ENCODE measurements at places on chromosomes 5 and 9.

DNA sequence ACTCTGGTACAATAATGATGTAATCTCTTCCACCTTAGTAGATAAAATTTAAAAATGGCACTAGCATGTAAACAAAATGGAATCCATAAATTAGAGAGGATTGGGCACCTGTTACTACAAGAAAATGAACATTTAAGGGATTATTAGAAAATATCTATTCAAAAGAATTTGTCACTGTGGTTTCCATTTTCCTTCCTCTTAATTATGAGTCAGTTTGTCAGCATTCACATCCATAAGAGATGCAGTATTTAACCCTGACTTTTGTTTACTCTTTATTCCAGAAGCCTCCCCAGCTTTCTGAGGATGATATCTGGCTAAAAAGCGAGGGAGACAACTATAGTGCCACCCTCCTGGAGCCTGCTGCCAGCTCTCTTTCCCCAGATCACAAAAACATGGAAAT, 72.1 kb downstream of the C9orf152 start:
- DNase-seq: no peak

GRCh38 chr5:115180165-115180709, 10.5 kb upstream of the TRIM36 start:
- no peak for DNase-seq

DNA sequence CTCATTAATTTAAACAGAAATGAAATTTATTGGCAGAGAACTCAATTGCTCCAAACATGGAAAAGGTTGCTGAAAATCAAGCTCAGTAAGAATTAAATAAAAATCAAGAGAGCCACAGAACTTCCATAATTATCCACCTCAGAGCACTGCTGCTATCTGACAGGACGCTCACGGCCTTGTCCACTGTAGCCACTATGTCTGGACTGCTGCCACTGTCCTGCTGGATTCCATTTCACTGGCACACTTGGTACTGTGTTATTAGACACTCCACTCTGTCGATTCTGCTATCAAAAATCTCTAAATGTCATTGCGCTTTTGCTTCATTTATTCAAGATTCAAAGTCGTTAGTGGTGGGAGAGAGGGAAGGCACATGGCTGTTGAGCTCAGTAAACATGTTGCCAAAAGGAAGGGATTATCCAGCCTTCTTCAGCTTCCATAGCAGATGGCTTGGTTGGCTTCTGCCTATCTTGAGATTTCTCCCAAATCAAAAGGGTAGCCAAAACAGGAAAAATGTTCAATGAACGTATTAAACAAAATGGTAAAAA, 815.0 kb downstream of the CDH18 start:
- no peak for DNase-seq

- DNase-seq: peak; percentile 97
Measured at GRCh38 chr5:139745132-139745799, 50.3 kb upstream of the PSD2 start.

DNA sequence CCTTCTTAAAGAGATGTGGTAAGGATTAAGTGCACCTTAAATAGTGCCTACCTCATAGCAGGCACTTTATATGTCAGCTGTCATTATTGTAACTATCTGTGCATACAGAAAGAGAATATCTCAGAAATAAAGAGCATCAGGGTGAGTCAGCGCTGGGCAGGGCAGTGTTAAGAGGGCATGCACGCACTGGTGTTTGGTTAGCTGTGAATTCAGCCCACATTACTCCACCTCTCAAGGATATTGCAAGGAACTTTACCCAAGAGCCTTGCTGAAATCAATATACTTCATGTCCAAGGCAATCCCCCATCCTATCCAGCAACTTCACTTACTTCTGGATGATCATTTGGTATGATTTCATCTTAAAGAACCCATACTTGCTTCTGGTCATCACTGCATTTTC, 300.9 kb downstream of the NTRK2 start:
- DNase-seq: no peak

GRCh38 chr9:113449376-113449775, 14.2 kb upstream of the RGS3 start:
- DNase-seq: no peak

GRCh38 chr5:153043886-153044285, 446.6 kb upstream of the GRIA1 start:
- no peak for DNase-seq

- DNase-seq: no peak
Measured at GRCh38 chr5:86748538-86749105, 130.9 kb downstream of the COX7C start.

DNA sequence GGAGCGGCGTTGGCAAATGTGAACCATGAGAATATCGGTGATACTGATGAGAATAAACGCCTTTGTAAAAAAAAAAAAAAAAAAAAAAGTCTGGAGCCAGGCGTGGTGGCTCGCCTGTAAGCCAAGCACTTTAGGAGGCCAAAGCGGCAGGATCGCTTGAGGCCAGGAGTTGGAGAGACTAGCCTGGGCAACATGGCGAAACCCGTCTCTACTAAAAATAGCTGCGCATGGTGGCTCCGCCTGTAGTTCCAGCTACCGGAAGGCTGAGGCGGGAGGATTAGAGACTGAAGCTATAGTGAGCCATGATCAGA, 425 bp upstream of the NFX1 start:
- DNase-seq: no peak

- peak; percentile 83 for DNase-seq
Measured at GRCh38 chr5:41869151-41869723, 988 bp downstream of the OXCT1 start.

DNA sequence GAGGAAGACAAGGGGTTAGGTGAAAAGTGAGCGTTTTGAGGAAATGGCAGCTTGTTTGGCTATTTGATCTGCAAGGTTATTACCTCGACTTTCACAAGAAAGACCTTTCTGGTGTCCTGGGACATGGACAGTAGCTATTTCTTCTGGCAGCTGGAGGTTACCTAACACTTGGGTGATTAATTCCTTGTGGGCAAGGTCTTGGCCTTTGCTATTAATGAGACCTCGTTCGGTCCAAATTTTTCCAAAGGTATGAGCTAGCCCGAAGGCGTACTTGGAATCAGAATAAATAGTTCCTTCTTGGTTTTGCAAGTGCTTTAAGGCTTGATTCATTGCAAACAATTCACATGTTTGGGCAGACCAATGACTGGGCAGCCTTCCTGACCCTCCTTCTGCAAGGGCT, 4.9 kb downstream of the GTF3C5 start:
- no peak for DNase-seq

DNA sequence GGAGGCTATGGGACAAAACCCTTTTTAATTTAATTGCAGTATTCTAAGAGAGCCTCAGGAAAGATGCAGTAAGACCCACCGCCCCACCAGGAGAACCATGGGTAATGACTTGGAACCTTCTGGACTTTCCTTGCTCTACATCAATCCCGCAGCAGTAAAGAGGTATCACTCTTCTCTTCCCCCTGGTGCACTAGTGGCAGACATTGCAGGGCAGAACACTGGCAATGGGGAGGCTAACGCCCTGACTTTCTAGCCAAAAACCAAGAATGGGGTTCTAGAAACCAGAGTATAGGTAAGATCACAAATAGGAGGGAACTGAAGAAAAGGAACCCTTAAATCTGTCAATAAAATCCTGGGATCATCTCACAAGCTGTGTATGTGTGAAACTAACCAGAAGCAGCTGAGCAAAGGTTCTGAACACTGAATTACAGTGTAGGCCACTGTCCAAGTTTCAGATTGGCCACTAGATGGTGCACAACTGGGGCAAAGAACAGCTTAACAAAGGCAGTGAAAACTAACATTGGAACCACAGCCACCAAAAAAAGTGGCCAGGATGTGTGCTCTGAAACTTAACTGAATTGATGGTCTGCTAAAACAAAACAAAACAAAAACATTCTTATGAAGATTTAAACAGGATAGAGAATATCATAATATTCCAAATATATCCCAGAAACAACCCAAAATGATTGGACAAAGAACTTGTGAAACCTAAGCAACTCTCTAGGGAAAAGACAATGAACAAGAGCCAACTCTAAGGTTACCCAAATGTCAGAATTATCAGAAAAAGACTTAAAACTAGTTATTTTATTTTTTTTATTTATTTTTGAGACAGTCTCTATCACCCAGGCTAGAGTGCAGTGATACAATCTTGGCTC, 6.6 kb upstream of the FAM151B start:
- no peak for DNase-seq

DNA sequence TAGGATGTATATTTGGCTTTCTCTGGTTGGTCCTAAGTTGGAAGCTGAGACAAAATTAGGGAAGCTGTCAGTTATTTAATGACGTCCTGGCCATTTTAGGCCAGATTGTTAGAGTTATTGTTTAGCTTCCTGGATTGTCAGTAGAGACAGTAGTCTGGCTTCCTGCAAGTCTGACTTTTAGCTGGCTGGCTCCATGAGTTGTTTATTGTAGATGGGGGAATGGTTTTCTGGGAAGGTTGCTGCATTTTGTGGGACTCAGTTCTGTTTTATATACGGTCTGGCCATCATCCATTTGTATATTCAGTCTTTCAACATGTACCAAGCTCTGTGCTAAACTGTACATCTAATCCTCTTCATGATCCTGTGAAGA, 68.3 kb downstream of the SGCD start:
- no peak for DNase-seq

- no peak for DNase-seq
Measured at GRCh38 chr9:89576404-89576839, 28.4 kb upstream of the GADD45G start.

DNA sequence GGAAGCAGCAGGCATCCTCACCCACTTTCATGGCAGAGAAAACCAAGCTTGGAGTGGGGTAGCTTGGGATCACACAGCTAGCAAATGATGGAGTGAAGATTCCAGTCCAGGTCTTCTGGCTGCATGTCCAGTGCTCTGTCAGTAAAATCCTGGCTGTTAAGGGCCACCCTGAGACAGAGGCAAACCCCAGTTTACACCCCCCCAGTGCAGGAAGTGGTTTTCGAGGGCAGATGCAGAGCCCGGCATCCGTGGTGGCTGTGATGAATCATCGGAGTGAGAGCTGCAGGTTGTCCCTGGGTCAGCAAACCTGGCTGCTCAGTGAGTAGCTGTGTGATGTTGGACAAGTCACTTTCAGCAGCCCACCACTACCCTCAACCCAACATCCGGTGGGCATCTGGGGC, 115.4 kb downstream of the RGS3 start:
- DNase-seq: peak; percentile 90

DNA sequence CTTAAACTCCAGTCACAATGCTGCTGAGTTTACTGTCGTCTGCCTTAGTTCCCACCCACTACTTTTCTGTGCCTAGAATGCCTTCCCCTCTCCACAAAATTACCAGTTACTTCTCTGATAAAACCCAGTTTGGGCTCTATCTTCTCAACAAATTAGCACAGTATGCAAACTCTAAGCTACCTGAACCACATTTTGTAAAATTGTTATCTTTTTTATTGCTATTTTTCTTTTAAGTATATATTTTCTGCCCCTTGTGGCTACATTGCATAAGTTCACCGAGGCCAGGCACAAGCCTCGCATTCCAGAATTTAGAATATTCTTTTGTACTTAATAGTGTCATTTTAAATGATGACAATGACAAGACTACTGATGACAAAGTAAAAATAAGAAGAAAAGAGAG, 60.0 kb downstream of the POU5F2 start:
- no peak for DNase-seq

DNA sequence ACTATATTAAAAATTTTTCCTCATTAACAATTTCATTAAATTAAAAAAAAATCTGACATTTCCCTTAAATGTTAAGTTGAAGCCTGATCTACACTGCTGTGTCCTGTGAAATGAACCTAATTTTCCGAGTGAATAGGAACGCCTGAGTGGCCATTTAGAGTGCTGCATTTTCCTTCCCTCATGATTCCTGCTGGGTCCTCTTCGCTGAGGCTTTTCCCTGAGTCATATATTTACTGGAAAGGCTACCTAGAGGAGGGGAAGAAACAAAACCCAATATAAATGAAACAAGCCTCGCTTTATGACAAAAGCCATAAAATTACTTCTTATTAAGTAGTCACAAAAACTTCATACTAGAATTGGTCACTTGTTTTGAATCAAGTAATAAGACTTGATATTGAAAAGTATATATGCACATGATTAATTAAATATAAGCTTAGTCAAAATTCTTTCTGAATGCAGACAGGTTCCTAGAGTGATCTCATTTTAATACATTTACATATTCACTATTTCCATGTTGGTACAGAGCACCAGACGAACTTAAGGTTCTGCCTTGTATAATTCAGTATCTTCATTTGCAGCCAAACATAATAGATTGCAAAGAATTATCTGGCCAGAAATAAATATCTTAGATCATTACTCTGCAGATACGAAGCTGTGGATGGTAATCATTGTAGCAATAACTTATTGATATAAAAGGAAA, 6.3 kb upstream of the ISCA1 start:
- no peak for DNase-seq

DNA sequence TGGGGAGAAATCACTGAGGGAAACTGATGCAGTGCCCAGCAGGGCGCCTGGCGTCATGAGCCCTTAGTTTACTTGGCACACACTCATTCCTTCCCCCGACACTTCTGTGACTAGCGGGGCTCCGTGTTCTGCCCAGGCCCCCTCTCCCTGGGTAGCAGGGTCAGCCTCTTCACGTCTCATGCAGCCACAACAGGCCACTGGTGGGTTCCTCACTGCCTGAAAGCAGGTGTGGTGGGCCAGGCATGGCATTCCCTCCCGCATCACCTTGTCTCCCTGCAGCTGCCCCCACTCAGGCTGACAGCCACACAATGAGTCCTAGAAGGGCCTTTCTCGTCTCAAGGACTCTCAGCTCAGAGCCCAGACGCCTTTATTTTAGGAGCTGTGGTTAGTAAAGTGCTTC, 51.1 kb upstream of the CPLX2 start:
- no peak for DNase-seq

- no peak for DNase-seq
Measured at GRCh38 chr5:95830226-95830625, 7.7 kb upstream of the GLRX start.

GRCh38 chr5:77642738-77643653, 4.5 kb upstream of the OTP start:
- no peak for DNase-seq

GRCh38 chr9:96661711-96662110, 6.6 kb upstream of the PRXL2C start:
- DNase-seq: no peak

GRCh38 chr5:67509402-67510186, 313.0 kb upstream of the CD180 start:
- no peak for DNase-seq

DNA sequence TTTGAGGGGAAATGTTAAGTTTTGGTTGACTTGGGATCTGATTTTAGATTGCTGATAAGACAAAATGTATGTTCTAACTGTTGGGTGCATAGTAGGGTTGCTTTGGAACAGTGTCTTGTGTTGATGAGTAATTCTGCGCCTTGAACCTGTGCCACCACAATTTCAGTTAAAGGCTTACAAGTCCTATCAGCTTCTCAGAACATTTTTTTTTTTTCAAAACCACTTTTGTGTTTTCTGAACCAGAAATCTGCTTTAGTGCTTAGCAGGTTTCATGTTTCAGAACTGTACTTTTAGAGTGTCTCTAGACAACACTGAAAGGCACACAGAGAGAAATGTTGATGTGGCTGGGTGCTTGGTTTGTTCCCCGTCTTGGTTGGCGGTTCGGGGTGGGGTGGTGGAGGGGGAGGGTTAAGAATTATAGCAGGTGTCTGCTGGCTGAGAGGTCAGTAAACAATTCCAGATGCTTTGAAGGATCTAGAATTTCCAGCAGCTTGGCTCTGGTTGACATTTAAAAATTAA, 84.6 kb downstream of the ANKRD55 start:
- DNase-seq: no peak

Data from posterior vena cava (tissue), 2 donors.